ENCODE measurements at places on chromosomes 5 and 9.
A peak's percentile ranks its signal among the peaks of the same experiment; 100 is the strongest.

GRCh38 chr9:95980262-95981125, 105.0 kb downstream of the ERCC6L2 start:
- DNase-seq = peak; percentile 88

GRCh38 chr5:9354336-9355081, 191.4 kb downstream of the SEMA5A start:
- no peak for DNase-seq

DNA sequence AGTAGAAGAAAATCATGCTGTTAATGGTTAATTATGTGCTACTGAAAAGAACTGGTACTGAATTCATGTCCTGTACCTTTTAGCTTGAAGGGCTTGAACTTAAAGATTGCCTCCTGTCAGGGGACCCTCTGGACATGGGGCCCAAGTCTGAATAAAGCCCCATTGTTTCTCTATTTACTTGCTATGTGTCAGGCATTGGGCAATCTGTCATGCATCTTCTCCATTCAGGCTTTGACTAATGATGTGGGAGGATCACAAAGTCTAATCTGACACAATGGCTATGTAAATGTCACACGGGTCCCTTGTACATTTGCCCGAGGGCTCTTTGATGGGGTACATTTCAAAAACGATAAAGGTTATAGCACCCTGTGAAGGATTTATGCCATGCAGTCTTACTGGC, 64.0 kb upstream of the TUSC1 start:
- DNase-seq = no peak

DNA sequence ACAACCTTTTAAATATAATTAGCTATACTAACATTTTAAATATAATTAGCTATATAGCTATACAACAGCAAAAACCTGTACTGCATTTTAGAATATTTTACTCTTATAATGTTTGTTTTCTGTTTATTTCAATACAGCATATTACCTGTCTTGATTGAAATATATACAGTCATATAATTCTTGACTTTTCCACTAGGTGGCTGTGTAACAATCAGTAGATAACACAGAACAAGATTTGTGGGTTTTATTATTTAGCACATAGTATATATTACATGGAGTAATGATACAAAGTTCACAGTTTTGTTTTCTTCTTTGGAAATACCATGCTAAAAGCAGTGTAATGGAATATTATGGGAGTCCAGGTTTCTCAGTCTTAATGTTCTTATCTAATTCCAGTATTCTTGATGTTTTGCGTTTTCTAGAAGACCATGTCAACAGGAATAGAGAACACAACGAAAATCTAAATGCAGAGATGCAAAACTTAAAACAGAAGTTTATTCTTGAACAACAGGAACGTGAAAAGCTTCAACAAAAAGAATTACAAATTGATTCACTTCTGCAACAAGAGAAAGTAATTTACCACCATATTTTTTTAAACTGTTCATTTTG, 13.3 kb downstream of the HMMR start:
- no peak for DNase-seq

DNA sequence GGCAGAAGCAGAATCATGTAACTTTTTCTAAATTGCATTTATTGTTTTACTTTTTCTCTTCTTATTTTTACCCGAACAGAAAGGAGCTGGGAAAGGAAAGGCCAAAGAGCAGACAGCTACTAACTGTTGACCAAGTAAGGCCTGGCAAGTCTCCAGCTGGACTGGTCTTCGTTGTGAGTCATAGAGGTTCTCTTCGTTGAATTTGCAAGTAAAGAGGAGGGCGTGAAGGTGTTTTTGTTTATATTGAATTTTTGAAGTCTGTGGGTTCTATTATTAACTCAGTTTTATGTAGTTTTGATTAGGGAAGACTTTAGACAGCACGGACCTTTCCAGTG, 416.5 kb upstream of the CCNH start:
- DNase-seq = no peak

DNA sequence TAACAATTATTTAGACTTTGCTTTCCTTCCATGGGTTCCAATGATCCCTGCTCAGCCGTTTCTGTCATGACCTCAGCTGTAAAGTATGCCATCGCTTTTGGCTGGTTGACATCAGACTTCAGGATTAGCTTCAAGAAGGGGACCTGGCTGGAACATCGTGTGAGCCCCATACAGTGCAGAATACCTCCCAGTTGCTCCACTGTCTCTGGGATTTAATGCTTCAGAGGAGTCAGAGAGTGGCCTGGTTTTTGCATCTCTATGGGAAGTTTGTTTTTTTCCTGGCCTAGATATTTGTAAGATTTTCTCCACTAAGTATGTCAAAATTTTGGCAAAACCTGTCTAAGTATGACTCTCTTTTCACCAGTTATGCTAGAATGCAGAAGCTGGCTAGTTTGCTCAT, 216.9 kb downstream of the GABBR2 start:
- DNase-seq = no peak

DNA sequence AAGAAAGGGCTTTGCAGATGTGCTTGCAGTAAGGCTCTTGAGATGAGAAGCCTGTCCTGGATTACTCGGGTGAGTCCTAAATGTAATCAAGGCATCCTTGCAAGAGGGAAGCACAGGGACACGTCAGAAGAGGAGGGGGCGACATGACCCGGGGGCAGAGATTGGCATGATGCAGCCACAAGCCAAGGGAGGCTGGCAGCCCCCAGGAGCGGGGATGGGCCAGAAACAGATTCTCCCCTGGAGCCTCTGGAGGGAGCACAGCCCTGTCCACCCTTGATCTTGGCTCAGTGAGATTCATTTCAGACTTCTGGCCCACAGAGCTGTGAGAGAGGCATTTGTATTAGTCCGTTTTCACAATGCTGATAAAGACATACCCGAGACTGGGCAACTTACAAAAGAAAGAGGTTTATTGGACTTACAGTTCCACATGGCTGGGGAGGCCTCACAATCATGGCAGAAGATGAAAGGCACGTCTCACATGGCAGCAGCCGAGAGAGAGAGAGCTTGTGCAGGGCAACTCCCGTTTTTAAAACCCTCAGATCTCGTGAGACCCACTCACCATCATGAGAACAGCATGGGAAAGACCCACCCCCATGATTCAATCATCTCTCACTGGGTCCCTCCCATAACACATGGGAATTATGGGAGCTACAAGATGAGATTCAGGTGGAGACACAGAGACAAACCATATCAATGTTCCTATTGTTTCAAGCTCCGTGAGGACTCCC, 76.1 kb downstream of the ADAMTS2 start:
- no peak for DNase-seq

GRCh38 chr5:163878490-163878889, 373.1 kb downstream of the MAT2B start:
- no peak for DNase-seq

GRCh38 chr5:173535976-173536639, 80.3 kb downstream of the BOD1 start:
- DNase-seq = no peak
